Thyroid gland (tissue), 4 donors: ENCODE measurements at places on chromosomes 16 and 17.

- H3K36me3 ChIP-seq = no peaks in the 10 kb centered on the region
- peaks cover 12% of the 10 kb centered on the region for H3K4me1 ChIP-seq
- no peaks in the 10 kb centered on the region for H3K27me3 ChIP-seq
- no peak overlapping the region for H3K27ac ChIP-seq
These were observed 108.1 kb downstream of the PMP22 start for GRCh38 chr17:15157051-15157450.

GRCh38 chr17:62588109-62588508, 39.4 kb upstream of the MRC2 start:
- H3K27me3 ChIP-seq = no peaks in the 10 kb centered on the region
- H3K4me3 ChIP-seq = no peak overlapping the region
- no peak overlapping the region for H3K27ac ChIP-seq
- H3K36me3 ChIP-seq = no peaks in the 10 kb centered on the region
- peak; percentile 44 for DNase-seq
- peaks cover 17% of the 10 kb centered on the region for H3K4me1 ChIP-seq

GRCh38 chr16:88983165-88983564, 6.2 kb upstream of the CBFA2T3 start:
- H3K4me3 ChIP-seq = no peak overlapping the region
- H3K4me1 ChIP-seq = no peaks in the 10 kb centered on the region
- no peak for DNase-seq
- no peaks in the 10 kb centered on the region for H3K27me3 ChIP-seq

- H3K36me3 ChIP-seq = no peaks in the 10 kb centered on the region
- no peak overlapping the region for H3K27ac ChIP-seq
- DNase-seq = no peak
- H3K4me1 ChIP-seq = peaks cover 39% of the 10 kb centered on the region
These were observed 101.6 kb downstream of the RAB11FIP4 start for GRCh38 chr17:31492880-31493655.

DNA sequence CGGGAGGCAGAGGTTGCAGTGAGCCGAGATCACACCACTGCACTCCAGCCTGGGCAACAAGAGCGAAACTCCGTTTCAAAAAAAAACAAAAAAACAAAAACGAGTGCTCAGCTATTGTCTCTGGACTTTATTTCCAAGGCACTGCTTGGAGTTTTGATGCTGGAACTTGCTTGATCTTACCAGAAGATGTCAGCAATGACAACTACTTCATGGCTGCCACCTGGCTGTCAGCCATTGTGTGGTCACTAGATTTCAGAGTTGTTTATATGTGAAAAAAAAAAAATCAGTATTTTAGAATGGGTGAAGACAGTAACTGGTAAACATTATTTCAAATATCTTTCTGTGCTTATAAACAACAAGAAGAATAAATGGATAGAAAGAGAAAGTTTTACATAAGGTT, 26.3 kb upstream of the OR4D1 start:
- no peaks in the 10 kb centered on the region for H3K27me3 ChIP-seq
- H3K4me3 ChIP-seq = no peak overlapping the region
- H3K36me3 ChIP-seq = no peaks in the 10 kb centered on the region
- no peak overlapping the region for H3K27ac ChIP-seq
- no peaks in the 10 kb centered on the region for H3K4me1 ChIP-seq
- no peak for DNase-seq
